G401 (cell line): ENCODE measurements at places on chromosomes 7 and 10.

DNA sequence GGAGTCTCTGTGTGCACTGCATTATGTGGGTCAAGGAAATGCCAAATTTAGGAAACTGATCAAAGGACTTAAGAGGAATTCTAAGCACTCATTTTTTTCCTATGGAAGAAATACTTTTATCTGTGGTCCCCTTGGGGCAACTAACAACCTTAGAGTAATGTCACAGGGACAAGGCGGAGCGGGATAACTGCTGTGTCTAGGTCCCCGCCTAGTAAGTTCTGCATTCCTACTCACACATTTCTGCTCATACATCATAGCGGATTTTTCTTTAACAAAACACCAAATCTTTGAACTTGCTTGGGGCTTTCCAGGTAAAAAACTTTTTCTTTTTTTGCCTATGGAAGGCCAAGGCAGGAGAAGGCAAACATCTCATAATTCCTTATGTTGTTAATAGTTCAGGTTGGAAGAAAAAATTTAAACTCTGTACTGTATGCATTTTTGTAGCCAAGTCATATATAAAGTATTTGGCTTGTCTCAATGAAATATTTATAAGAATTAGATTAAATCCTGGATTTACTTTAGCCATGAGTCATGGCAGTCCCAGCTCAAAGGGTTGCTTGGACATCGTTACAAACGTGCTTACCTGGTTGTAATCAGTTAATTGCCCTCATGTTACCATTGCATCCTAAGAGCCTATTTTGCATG, 285.0 kb downstream of the PHTF2 start:
- no peak for DNase-seq

DNA sequence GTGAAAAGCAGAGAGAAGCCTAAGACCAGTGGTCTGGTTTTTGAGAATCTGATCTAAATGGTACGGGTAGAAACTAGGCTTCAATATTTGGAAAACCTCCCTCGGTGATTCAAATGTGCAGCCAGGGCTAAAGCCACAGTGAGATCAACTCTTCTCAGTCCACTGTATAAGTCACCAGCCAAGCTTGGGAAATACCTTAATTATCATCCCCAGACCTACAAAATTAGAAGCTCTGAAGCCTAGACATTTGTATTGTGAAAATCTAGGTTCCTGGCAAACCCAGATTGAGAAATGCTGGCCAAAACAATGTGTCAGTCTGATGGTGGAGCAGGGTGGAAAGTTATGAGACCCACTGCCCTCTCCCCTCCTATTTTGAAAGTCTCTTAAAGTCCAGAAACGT, 131.7 kb downstream of the DGKI start:
- DNase-seq, result no peak

GRCh38 chr7:23356726-23357125, 57.6 kb downstream of the MALSU1 start:
- DNase-seq, result no peak

DNA sequence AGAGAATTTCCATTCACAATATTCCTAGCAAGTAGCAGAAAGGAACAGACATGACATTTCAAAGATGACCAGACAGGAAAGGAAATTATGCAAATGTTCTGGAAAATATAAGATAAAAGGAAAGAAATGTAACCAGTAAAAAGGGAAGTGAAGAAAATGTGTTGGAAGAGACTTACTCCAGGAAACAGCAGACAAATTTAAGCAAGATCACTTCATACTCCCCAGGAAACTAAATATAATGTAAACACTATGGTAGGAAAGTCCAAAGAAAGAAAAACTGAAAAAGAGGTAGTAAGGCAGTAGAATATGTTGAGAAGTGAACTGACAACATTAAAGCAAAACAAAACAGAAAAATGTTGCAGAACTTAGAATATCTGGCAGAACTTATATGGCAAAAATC, 6.4 kb upstream of the ST8SIA6 start:
- DNase-seq, result no peak

- DNase-seq, result no peak
These were observed 107.9 kb upstream of the FEZF1 start for GRCh38 chr7:122412441-122412840.
